ENCODE measurements at places on chromosomes 2 and 18. TPM values are rescaled to one million over a fixed set of nuclear protein-coding genes. Genes with fewer than 3 reads are reported as not detected.
A peak's percentile ranks its signal among the peaks of the same experiment; 100 is the strongest.

- no peak for DNase-seq
These were observed 683 bp upstream of the TBC1D8 start for GRCh38 chr2:101151859-101152271.

The IL36G gene
- total RNA-seq, result not detected

- no peak for DNase-seq
These were observed 145.2 kb downstream of the INHBB start for GRCh38 chr2:120491111-120491625.

The RAB17 gene
- total RNA-seq, result 12.1 TPM

The KCNIP3 gene
- 5.1 TPM for total RNA-seq

The ASB18 gene
- total RNA-seq, result not detected

DNA sequence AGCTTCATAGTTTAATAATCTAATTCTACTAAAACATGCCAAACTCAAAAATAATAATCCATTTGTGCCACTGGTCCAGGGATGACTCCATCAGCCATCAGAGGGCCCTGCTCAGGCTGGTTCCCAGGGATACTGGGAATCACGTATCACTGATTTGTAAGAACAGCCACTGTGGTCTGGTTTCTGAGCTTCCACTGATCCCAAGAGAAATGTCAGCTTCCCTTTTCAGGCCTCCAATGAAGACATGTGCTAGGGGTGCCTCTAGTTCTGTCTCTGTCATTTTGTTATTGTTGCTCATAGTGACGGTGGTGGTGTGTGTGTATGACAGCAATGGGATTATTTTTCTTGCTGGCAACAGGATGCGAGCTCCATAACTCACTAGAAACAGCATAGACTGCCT, 83.2 kb downstream of the CELF4 start:
- DNase-seq, result no peak

DNA sequence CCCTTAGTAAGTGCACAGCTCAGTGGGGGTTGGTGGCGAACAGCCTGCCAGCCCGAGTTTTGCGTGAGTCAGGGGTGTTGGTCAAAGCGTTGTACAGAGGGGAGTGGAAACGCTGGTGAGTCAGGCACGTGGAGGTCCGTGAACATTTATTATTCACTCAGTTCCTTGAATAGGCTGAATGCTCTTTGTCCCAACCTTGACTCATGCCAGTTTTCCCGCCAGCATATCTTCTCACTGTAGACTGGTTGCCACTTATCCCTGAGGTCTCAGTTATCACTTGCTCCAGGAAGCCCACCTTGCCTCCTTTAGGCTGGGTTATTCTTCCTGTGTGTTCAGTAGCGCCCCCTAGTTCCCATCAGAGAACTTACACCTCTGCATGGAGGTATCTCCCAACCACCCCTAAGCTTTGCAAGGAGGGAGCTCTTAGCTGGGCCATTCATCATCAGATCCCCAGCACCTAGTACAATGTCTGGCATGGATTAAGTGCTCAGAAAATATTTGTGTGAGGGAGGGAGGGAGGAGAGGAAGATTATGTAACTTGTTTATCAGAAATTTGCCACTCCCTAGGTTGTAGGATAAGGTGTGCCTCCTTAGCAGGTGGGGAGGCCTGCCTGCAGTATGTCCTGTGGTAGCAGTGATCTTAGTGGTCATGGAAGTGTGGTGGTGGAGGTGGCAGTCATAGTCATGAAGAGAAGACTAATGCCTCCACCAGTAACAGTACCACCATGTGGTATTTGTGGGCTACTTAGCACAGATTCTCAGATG, 72.1 kb downstream of the CABLES1 start:
- DNase-seq, result no peak

The SLC25A52 gene
- total RNA-seq, result not detected

- DNase-seq, result no peak
These were observed 1.1 kb upstream of the MAL start for GRCh38 chr2:95024371-95024770.

The LONRF2 gene
- 3.3 TPM for total RNA-seq

DNA sequence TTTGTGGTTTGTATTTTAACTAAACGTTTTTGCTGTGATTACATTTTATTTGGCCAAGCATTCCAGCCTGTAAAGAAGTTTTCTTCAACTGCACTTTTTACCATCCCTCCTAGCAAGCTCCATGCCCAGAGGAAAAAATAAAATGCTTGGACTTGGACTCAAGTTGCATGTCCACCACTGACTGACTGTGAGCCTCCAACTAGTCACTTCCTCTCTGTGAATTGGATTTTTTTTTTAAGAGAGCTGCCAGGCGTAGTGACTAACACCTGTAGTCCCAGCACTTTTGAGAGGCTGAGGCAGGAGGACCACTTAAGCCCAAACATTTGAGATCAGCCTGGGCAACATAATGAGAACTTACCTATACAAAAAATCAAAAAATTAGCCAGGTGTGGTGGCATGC, 1185.2 kb upstream of the PIK3C3 start:
- no peak for DNase-seq

GRCh38 chr2:170829036-170829435, 12.3 kb downstream of the GAD1 start:
- DNase-seq, result no peak

The C2orf78 gene
- not detected for total RNA-seq

DNA sequence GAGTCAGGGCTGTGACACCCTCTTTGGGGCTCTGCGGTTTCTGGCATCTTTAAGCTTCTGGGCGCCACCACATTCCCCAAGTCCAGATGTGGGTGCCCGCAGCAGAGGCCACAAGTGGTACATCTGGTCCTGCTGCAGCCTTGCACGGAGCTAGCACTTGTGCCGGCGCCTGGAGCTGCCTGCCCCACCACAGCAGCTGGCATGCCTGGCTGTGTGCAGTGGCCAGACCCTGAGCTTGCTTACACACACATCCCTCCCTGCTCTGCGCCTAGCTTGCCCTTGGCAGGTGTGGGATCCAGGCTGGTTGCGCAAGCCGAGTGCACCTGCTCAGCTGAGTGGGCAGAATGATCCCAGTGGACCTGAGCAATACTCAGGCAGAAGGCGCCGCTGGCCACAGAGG, 27.3 kb downstream of the SLC4A10 start:
- DNase-seq, result no peak

DNA sequence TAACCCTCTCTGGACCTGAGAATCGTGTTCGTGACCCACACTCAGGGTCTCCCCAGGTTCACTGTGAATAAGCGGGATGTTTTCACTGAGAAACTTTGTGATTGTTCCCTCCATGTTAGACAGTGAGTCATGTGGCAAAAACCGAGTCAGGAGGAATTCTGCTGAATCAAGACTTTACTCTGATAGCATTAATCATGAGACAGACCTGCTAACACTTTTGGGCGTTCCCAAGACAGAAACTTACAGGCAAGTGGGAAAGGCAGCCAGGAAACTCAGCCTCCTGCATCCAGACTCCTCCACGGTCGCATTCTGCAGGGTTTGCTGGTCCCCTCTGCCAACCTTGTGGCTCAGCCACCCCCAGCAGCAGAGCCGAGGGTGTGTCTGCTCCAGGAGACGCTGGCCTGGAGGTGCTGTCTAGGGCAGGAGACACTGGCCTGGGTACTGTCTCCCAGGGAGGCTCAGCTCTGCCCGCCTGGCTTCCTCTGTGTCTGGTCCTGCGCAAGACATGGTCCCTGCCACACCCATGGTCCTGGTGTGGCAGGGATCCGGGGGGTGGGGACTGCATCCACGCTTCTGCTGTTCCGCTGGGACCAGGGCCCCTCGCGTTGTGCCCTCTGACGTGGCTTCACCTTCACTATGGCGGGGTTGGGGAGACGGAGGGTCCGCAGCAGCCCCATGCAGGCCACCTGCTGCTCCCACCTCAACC, 177.4 kb downstream of the TWIST2 start:
- peak; percentile 38 for DNase-seq

- no peak for DNase-seq
These were observed 319.4 kb upstream of the RBMS1 start for GRCh38 chr2:160812830-160813505.

The PGAP1 gene
- 3.8 TPM for total RNA-seq

- no peak for DNase-seq
These were observed 29.6 kb upstream of the PXDN start for GRCh38 chr2:1773883-1774282.

DNA sequence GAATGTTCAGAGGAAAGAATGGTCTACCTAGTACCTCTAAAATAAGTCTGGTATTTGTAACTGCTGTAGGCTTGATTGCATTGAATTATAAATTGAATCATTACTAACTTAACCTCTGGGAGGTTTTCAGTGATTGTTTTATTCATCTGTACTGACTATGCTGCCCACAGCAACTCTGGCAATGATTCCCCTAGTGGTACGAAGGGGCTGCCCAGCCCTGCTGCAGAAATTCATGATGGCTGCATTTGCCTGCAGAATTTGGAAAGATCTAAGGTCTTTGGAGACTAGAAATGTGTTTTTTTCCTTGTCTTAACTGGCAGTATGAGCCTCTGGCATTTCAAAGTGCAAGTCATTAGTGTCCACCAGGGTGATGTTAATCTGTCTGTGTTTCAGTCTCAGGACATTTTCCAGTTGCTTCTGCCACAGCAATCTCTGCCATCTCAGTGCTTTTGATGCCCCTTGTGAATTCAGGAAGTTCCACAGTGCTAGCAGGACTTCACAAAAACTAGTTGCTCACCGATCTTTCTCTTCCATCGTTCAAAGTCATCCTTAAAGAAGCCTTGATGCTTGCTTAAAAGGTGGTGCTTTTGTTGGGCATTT, 13.4 kb upstream of the LRPPRC start:
- DNase-seq, result no peak

The DCC gene
- 0.07 TPM for total RNA-seq

The CMPK2 gene
- total RNA-seq, result 9.8 TPM

- DNase-seq, result no peak
These were observed 1.9 kb upstream of the HOXD11 start for GRCh38 chr2:176105078-176105729.

The ZNF513 gene
- total RNA-seq, result 11.5 TPM
